Stimulated activated CD8-positive, alpha-beta memory T cell treated with anti-CD3 and anti-CD28 coated beads, Interleukin-4, amount 100 ng/mL, for 1 hour (primary cell): ENCODE measurements at places on chromosomes 13 and 19.

DNA sequence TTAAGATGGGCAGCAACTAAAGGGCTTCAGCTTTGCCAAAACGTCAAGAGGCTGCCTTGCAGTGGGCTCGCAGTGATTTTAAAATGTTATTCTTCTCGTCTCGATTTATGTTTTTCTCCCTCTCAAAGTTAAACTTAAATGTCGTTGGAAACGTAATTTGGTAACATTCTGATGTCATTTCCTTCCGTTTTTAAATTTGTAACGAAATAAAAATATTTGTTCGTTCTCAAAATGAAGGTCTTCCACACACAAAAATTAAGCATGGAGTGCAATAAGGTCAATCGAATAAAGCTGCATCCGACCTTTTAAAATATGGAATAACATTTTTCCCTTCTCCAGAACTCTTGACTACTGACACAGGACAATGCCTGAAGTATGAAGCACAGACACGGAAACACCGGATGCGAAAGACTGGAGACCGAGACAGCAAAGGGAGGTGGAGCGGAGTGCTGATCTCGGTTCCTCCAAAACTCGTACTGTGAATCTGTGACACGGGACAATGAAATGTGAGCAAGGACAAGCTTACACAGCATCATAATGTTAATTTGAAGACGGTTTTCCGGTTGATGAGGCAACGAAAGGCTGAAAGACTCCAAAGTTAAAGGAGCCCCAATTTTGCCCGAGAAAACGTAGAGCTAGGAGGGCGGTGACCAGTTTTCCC is 850 bp downstream of the MTMR6 start:
- DNase-seq = no peak

DNA sequence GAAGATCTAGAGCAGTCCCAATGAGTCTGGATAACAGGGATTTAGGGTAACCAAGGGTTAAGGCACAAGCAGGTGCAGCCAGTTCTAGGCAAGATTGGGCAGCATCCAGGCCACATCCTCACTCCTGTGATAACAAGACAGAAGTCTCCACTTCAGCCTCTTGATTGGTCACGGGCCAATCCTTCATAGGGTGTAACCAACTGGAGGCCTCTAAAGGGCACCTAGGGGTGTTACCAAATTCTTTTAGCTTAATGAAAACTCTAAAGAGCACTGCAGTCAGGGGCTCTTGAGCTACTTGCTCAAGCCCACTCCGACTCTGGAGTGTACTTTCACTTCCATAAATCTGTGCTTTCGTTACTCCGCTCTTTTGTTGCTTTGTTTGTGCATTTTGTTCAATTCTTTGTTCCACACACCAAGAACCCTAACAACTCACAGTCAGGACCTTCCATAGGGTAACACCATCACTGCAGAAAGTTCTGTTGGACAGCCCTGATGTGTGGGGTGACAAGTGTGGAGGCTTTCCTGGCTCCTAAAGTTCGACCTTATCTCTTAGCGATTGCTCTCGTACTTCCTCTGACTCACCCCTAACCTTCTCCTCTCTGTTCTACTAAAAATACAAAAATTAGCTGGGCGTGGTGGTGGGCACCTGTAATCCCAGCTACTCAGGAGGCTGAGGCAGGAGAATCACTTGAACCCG is 36.1 kb downstream of the ZSWIM9 start:
- DNase-seq = no peak

DNA sequence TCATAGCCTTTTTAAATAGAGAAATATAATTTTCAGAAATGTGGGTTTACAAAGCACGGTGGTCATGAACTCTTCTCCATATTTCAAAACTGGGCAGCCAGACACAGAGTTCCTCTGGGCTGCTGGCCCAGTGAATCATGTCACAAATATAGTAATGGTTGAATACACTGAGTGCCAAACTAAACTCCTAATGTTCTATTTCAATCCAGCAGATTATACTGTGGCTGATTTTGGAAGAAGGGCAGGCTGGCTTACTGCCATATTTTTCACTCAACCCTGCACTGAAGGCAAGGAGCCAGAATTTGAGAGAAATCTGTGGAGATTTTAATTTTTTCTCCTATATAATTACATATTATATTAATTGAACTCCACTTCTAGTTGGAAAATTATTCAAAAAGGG is 17.0 kb upstream of the PRR20A start:
- no peak for DNase-seq

DNA sequence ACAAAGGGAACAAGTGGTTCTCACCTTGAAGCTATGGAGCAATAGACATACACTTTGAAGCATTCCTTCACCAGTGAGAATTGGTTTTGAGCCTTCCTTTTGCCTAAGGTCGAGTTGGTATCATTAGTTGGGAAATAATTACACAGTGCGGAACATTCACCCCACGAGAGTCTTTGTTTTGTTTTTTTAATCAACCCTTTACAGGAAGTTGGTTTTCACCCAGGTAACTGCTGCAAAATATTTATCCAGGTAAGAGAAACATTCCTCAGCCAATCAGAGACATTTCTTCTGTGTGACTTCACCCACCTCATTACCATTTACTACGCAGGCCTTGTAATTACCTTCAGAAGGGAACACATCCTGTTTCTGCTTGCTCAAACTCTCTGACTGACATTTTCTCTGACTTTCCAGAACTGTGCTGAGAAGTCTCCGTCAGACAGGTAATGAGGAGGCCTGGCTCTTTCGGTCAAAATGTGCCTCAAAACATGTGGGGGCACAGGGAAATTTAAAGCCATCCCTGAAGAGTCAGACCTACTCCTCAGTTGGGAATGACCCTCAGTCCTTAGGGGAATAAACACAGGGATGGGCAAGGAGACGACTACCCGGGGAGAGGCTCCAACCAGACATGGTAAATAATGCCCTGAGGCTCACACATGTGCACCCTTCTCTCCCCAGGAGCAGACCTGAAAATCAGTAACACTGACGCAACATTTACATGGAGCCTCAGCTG is 22.7 kb upstream of the SERP2 start:
- DNase-seq = no peak

- DNase-seq = no peak
These were observed 1.7 kb upstream of the SMAD9 start for GRCh38 chr13:36921631-36922301.

GRCh38 chr19:13037731-13038130 is 42.5 kb downstream of the NFIX start:
- DNase-seq = no peak

DNA sequence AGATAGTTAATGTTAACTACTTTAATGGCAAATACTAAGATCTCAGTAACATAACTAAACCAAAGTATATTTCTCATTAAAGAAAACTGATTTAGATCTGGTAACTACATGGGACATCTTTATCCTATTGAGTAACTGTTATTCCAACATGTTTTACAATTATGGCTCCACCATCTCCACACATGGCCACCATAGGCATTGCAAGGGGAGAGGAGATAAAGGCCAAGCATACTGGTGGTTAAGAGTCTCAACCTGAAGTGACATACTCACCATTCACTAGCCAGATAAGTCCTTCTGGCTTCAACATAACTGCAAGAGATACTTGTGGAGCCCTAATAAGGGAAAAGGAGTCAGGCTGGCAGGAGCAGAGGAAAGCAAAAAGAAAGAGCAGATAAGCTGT is 1586.4 kb upstream of the SPRY2 start:
- DNase-seq = no peak

GRCh38 chr19:53808710-53809125 is 15.4 kb downstream of the NLRP12 start:
- no peak for DNase-seq

DNA sequence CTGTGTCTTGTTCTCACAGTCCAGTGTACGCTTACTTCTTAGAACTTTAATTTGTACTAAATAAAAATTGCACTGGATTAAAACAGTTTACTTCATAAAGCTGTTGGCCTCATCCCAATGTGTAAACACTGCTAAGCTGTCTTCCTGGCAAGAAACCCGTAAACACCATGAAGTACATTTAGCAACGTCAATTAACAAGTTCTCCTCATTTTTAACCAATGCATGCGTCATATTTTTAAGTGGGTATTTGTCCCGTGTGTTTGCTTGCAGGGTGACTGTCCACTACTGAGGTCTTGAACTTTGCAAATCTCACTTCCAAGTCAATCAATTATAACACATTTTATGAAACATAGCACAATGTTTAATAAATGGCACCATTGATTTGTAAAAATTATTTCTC is 28.2 kb downstream of the LAIR2 start:
- DNase-seq = no peak

DNA sequence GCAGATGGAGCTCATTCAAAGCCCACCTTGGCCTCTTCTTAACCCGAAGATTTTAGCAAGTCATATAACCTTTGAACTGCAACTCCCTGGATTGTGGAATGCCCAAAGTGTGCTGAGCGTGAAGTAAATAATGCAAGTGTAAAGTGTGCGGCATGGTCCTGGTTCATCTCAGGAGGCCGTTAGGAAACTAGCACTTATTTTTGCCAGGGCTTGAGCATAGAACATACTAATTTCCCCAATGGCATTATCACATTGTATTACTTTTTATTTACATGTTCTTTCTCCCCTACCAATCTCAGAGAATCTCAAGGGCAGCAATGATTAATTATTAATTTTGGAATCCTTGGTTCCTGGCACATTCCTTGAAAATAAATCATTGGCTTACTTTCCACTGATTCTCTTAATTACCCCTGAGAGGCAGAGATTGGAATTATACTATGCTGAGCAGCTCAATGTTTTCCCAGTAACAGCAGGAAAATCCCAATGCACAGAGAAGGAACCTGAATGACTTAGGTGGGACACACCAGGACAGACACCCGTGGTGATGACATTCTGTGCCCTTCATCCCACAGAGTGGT is 128.8 kb upstream of the GJB6 start:
- DNase-seq = no peak

- no peak for DNase-seq
These were observed 23.4 kb downstream of the CNFN start for GRCh38 chr19:42366673-42367072.

GRCh38 chr19:56639217-56639616 is 3.7 kb upstream of the SMIM17 start:
- no peak for DNase-seq

- no peak for DNase-seq
These were observed 642.3 kb upstream of the SLITRK1 start for GRCh38 chr13:84524586-84524985.

- DNase-seq = no peak
These were observed 368.3 kb downstream of the LMO7 start for GRCh38 chr13:76004416-76004815.

DNA sequence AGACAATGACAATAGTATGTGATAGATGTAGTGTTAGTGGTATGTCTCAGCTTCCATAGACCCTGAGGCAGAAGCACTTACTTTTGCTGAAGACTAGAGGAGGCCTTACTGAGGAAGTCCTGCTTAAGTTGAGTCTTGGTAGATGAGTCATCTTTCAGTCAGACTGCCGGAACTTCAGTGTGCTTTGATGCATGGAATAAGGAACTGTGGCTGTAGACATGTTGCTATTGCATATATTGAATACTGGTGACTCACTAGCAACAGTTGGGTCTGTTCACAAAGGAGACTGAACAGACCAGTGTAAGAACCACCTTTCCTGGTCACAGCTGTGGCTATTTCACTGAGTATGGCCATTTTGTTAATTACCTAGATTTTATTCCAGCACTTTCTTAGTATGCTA is 1000.6 kb downstream of the OLFM4 start:
- no peak for DNase-seq

GRCh38 chr19:10292206-10292788 is 2.5 kb downstream of the ICAM5 start:
- DNase-seq = no peak

GRCh38 chr13:113990321-113990837 is 16.5 kb upstream of the C13orf46 start:
- DNase-seq = no peak

DNA sequence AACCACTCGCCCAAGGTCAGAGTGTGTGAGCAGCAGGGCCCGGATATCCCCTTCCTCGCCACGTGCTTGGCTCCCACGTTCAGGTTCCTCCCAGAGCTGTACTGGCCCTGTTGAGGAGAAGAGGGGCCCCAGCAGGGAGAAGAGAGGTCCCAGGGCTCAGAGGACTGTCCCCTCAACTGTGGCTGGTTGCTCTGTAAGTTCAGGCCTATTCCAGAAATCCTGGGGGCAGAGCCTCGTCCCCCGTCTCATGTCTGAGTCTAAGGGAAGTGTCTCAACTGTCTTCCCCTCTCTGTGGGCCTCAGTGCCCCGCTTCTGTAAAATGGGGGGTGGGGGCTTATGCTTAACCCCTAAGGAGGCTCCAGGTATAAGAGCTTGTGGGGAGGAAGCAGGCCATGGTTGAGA is 3.9 kb downstream of the PPP5C start:
- DNase-seq = no peak

GRCh38 chr13:99313501-99313900 is 6.3 kb upstream of the GPR183 start:
- no peak for DNase-seq

DNA sequence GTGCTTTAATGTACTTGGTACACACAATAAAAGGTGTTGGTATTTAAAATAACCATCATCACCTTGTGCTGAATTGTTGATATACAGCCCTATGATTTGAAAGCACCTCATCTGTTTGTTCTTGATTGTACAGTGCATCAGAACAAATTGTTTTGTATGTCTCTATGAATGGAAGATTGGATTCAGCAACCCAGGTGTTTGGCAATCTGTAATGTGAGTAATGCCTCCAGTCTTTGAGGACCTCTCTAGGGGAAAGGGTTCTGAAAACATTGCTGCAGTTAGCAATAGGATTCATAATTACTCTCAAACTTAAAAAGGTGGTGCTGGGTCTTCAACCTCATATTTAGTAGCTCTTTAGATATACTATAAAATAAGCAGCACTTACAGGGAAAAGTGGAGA is 341.8 kb downstream of the OXGR1 start:
- no peak for DNase-seq

GRCh38 chr19:4095488-4095844 is 28.5 kb downstream of the MAP2K2 start:
- DNase-seq = no peak

DNA sequence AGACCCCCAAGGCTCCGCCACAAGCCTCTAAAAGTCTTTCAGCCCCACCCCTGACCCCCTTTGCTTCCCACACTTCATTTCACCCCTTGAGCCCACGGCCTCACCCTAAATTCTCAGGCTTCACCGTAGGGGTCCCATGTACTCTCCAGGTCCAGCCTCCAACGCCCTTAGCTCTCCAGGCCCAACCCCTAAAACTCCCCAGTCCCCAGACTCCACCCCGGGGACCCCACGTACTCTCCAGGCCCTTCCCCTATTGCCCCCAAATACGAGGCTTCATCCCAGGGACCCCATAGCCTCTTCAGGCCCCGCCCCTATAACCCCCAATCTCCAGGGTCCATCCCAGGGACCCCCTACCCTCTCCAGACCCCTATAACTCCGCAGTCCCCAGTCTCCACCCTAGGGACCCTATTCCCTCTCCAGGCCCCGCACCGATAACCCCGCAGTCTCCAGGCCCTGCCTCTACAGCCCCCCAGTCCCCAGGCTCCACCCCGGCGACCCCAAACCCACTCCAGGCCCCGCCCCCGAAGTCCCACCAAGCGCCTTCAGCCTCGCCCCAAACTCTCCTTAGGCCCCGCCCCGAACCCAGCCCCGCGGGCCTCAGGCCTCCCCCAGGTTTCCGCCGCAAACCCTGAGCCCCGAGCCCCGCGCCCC is 619 bp downstream of the MED16 start:
- no peak for DNase-seq

GRCh38 chr13:100523411-100523810 is 65.2 kb downstream of the GGACT start:
- DNase-seq = no peak
